Central memory CD4-positive, alpha-beta T cell (primary cell): ENCODE measurements at places on chromosomes 4 and X.

- DNase-seq = no peak
Measured at GRCh38 chrX:15930585-15930984, 76.0 kb upstream of the AP1S2 start.

DNA sequence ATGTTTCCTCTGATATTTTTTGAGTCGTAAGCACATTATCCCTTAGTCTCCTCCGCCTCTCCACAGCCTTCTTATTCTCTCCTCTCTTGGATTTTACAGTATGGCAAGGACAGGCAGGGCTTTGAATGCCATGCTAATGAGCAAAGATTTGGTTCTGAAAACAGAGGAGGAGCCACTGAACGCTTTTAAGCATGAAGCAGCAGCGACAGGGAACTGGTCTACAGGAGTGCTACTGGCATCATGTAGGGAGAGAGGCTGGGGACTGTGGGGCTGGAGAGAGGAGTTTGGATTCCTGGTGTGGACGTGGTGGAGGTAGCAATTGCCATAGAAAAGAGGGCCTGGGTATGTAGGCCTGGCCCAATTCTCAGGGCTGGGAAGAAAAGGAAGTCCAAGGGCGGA lies 4.6 kb upstream of the CD99L2 start:
- no peak for DNase-seq

GRCh38 chrX:65925005-65925404 lies 114.9 kb downstream of the VSIG4 start:
- no peak for DNase-seq

DNA sequence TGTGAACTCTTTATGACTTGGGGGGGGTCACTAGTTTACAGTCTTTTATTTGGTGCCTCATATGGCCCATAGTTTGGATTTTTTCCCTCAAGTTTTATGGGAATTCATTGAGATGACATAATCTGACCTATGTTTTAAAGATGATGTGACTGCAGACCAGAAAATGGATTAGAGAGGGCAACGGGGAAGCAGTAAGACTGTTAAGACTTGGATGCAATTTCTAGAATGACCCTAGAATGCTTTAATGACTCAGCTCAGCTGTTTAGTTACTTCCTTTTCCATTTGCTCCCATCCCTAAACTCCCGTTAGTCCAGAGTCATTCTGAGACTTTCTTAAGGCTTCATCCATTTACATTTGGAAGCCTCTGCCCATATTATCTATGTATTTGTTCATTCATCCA lies 59.9 kb upstream of the PDGFRA start:
- DNase-seq = no peak

DNA sequence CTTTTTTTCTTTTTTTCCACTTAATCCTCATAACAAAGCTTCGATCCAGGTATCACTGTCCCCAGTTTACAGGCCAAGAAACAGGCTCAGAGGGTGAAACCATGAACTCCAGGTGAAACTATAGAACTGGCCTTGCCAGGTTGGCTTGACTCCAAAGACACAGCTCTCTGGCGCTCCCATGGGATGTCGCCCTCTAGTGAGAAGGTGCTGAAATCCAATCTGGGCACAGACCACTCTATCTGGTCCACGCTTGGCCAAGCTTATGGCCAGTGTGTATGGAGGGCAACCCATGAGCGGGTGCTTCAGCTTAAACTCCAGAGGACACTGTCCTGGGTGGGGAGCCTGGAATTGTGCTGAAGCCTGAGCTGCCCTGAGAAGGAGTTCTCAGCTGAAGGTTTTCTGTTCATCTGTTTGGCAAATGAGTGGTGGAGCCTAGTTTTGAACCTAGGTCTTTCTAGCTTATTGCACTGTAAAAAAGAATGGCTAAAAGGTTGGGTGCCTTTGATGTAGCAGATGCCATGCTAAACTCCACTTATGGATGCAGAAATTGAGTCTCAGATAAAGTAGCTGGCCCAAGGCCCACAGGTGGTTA lies 70.5 kb downstream of the SEL1L3 start:
- no peak for DNase-seq

DNA sequence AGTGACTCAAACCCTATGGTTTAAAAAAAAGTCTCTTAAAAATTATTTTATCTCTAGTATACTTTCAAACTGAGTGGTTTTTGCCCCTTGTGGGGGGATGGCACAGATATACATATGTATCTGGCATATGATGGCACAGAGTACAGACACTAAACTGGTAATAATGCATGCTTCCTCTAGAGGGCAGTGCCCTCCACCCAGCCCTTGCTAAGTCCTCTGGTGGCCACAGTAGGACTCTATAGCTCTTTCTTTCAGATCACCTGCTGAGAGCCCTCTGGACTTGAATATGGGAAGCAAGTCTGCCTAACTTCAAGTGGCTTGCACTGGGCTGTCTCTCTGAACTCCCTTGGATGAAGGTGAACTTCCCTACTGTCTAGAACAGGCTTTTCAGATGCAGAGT lies 66.3 kb downstream of the TSPAN7 start:
- no peak for DNase-seq

DNA sequence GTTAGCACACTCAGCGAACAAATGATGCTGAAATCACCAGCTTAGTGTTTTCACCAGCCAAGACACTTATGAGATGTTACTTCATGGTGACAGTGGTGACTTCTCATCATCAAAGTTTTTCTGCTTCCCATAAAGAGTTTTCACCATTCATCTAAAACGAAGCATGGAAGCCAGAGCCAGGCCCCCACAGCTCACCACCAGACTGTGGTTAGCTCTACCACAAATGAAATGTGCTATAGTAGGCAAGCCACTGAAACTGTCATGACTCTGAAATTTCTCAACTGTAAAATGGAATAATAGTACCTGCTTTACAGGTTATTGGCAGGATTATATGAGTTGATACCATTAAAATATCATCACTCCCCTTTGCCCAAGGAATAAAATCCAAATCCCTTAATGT lies 56.4 kb upstream of the HHIP start:
- DNase-seq = no peak

DNA sequence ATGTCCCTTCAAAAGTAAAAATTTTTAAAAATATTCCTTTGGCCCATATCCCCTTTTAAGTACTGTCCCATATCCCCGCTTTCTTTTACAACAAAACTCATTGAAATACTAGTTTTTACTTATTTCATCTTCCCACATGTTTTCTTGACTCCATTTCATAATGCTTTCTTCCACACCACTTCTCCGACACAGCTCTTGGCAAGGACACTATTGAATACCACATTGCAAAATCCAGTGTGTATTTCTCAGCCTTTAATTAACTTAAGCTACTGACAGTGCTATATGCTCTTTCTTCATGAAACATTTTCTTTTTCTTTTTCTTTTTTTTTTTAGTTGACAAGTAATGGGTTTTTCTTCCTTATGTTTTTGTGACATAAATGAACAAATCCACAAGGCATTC lies 28.8 kb downstream of the PRDM8 start:
- no peak for DNase-seq

DNA sequence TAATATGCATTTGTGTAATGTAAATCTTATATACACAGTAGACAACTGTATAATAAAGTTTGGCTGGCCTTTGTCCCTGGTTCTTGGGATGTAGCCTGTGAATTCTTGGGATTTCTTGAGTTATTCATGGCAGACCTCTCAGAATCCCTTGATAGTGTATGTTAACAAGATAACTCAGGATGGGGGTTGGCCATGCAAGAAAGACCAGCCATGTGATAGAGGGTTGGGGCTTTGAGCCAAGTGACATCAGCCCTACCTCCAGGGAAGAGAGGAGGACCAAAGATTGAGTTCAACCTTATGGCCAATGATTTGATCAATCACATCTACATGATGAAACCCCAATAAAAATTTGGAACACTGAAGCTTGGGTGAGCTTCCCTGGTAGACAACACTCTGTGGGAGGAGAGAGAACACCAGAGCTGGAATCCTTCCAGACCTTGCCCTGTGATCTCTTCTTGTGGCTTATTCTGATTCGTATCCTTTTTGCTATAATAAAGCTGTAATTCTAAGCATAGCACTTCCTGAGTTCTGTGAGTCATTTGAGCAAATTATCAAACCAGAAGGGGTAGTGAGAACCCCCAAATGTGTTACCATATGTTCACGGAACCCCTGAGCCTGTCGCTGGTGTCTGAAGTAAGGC lies 11.3 kb downstream of the SLC2A9 start:
- DNase-seq = no peak

DNA sequence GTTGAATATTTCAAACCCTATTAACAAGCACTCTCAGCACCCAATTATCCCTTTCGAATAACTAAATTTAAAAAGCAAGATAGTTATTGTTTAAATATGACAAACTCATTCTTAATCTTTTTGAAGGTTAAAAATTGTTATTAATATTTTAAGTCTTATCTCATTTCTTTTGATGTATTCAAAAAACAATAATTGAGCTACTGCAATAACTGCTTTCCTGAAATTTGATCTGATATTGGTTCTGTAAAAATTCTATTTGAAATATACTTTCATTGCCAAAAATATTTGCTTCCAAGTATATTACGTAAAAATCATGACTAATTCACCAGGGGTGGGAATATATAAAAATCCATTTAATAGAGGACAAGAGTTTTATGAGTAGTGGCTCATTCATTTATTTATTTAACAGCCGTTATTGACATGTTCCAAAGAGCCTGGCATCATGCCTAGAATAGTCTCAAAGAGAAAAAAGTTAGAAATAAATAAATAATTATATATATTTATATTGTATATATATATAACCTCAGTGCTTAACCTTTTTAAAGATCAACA lies 34.4 kb downstream of the GLRA3 start:
- no peak for DNase-seq

GRCh38 chrX:16458208-16458607 lies 191.8 kb upstream of the S100G start:
- no peak for DNase-seq

- DNase-seq = no peak
Measured at GRCh38 chr4:41569961-41570360, 32.0 kb downstream of the LIMCH1 start.

DNA sequence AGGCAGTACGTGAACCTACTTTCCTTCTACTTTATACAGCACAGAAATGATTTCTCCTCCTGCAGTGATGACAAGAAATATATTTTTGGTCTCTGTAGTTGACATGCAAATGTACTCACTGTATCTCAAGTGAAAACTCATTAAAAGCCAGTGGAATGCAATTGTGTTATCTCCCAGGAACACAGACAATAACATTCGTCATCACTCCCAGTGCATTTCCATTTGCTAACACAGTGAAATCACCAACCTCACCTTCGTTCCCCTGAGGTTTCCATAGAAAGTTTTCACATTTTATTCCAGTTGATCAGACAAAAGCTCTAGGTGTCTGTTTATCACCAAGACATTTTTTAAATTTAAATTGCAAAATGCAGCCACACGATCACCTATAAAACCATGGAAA lies 2.5 kb upstream of the SPANXD start:
- no peak for DNase-seq

DNA sequence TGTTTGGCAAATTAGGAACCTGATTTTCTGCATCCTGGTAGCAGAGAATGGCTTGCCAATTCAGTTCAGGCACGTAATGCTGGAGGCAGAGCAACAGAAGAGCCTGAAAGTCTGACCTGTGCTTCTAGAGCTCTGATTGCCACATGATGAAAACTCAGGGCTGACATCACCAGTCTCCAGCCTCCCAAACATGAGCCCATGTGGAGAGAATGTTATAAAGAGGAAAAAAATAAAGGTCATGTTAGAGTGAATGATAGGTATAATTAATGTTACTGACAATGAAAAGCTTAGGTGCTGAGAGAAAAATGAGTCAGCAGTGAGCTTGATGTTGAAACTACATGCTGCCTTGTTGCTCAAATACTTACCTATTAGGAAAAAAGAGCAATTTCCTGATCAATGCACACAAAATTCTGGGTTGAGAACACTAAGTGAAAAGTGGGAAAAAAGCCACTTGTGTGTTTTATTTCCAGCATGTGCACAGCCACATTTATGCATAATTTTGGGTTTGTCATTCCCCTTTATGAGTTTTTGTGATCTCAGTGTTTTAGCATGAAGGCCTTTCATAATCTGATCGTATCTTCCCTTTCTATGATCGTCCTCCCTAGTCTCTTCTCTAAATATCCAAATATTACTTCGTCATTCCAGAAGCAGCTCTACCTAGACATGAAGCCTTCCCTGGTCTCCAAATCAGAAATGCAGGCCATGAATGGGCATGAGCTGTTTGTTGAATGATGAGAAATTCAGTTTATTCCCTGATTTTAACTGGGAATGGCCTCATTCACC lies 113.3 kb upstream of the CPEB2 start:
- DNase-seq = no peak

DNA sequence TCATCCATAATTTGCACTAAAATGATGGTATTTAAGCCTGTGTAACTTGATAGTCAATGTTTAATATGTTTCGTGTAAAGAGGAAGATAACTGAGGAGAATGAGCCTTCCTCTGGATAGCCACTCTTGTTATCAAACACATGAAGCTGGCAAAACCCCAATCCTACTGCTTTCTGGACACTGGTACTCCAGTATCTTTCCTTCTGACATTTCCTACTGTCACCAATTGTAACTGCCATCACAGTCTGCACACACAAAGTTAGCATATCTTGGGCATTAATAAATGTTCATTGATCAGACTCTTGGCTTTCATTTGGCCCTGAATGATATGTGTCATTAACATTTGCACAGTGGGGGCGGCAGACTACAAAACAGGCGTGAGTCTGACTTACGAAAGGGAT lies 419.1 kb downstream of the TMA16 start:
- no peak for DNase-seq

DNA sequence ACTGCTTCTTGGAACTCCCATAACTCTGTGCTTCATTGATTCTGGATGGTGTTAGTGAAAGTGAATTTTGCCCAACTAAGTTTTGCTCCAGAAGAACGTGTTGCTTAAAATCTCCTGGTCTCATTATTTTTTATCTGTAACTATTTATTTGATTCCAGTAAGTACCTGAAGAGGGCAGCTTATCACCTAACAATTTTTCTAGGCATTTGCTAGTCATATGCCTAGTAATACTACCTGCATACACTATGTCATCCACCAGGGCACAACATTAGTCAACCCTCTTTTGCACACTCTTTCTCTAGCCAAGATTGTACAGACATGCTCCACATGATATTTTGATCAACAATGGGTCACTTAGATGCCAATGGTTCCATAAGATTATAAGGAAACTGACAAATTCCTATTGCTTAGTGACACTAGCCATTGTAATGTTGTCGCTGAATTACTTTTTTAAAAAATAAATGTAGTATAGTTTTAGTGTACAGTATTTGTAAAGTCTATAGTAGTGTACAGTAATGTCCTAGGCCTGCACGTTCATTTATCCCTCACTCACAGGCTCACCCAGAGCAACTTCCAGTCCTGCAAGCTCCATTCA lies 499.9 kb upstream of the AADAT start:
- DNase-seq = no peak

- no peak for DNase-seq
Measured at GRCh38 chrX:35664833-35665232, 133.3 kb upstream of the MAGEB16 start.

DNA sequence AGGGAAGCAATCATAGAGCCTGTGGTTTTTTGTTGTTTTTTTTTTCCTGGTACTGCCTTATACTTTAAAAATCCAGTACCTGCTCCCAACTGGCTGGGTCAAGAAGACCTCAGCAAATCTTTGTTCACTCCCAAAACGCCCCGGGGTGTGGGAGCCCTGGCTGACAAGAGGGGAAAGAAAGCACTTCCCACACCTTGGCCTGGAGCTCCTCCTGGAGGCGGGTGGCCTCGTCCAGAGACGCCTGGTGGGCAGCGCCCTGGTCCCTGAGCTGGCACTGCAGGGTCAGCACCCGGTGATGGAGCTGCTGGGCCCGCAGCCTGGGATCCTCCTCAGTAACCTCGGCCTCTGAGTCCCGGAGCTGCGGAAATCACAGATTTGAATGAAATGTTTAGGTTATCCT lies 38.2 kb downstream of the C4orf50 start:
- DNase-seq = no peak
